ENCODE measurements at places on chromosomes 7 and 10. TPM values are rescaled to one million over a fixed set of nuclear protein-coding genes. Genes with fewer than 3 reads are reported as not detected.
A peak's percentile ranks its signal among the peaks of the same experiment; 100 is the strongest.

Gene SLC13A1
- not detected for total RNA-seq

DNA sequence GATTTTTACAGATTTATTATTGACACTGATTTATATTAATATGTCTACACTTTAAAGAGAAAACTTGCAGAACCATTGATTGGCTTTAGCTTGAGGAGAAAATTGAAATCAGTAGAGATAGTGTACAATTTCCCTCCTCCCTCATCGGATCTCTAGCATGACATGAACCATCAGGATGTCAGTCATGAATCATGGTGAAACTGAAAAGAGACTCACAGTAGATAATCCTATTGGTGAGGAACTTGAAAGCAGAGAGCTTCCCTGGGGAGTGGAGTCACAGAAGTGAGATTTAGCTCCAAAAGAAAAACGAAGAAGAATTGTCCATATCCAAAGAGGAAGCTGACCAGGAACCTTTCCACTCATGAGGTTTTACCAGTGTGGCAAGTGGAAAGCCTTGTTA, 346.8 kb downstream of the ABCA13 start:
- no peak for DNase-seq

GRCh38 chr7:39615350-39615975, 7.9 kb upstream of the RALA start:
- DNase-seq = no peak

Gene ATOH7
- not detected for total RNA-seq

- DNase-seq = no peak
These were observed 33.0 kb upstream of the PLXNA4 start for GRCh38 chr7:132609222-132609621.

DNA sequence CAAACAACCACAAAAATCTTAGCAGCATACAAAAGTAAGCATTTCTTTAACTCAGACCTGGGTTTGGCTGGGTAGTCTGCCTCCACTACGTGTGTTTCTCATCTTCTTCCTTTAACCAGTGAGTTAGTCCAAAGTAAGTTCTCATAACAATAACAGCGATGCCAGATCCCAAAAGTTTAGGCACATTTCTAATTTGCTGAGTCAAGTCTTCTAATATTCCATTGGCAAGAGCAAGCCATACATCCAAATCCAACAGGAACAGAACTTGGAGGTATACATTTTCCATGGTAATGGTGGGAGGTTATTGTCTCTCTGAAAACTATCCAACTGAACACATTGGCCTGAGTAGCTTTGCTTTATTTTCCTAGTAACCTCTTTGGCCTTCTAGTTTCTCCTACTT, 115.7 kb upstream of the CNTNAP2 start:
- no peak for DNase-seq

GRCh38 chr10:109467551-109467950, 455.8 kb downstream of the XPNPEP1 start:
- DNase-seq = no peak

DNA sequence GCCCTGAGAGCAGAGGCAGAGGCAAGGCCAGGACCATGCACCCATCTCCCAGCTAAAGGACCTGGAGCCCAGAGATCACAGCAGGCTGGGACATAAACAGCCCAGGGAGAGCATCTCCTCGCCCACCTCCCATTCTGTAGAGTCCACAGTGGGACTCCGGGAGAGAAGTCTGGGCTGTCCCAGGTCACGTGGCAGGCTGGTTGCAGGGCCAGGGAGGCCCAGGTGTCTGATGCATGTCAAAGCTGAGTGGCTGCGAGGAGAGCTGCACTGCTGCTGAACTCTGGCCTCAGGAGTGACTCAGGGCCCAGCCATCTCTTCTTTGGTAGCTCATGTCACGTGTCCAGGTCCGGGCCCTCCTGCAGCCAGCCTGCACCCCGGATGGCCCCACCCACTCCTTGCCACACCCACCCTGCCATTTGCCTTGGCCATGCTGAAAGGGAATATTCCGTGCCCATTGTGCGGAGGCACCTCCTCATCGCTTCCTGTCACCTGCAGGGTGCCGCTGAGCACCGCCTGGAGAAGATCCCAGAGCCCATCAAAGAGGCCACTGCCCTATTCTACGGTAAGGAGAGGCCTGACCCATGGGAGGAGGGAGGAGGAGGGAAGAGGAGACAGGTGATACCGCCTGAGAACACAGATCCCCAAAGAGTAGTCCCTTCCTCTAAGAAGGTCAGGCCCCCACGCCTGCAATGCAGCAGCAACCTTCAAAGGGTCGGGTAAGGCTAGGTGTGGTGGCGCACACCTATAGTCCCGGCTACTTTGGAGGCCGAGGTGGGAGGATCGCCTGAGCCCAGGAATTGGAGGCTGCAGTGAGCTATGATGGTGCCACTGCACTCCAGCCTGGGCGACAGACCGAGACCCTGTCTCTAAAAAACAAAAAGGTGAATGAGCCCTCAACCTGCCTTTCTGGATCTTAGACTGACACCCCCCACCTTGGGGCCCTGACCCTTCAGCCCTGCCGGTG, 12.6 kb upstream of the SH2B2 start:
- DNase-seq = no peak

GRCh38 chr10:91607646-91608403, 25.0 kb downstream of the PPP1R3C start:
- no peak for DNase-seq

DNA sequence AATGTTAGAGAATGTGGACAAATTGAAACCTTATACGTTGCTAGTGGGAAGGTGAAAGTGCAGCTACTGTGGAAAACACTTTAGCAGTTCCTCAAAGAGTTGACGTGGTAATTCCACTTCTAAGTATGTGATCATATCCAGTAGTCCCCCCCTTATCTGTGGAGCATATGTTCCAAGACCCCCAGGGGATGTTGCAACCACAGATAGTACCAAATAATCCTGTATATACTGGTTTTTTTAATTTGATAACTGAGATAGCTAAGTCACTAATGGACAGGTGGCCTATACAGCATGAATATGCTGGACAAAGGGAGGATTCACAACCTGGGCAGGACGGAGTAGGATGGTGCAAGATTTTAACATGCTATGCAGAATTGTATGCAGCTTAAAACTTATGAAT, 36.8 kb downstream of the PCGF5 start:
- DNase-seq = no peak

GRCh38 chr10:22340329-22341189, 4.7 kb upstream of the SPAG6 start:
- peak; percentile 60 for DNase-seq
